ENCODE measurements at places on chromosomes 5 and 9.
A peak's percentile ranks its signal among the peaks of the same experiment; 100 is the strongest.

DNA sequence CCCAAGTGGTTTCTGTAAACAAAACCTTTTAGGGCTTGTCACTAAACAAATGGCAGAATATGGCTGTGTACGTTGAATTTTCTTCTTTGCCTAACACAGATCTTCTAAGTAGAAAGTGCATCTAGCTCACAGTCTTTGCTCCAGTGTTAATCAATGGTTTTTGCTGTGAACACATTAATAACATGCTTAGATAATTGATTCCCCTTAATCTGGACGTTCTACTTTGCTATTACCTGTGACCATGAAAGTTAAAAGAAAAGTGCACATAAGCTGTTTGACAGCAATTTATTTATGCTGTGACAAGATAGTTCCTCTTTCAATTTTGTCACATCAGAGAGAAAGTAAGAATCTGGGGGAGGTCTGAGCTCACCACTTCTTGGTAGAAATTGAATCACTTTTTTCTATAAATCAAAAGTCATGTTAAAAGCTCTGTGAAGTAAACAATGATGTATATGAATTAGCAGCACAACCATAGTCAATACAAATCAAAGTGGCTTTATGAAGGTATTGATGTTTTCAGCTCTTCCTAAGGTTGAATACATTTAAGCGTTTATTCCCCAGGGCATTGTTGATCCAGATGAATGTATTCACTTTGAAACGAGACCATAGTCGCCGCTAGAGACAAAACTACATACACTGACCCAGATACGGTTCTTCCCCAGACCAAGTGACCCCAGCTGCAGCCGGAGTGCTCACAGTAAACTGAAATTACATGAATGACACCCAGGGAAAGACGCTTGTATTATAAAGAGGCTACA lies 174.6 kb upstream of the ZNF608 start:
- no peak for DNase-seq

DNA sequence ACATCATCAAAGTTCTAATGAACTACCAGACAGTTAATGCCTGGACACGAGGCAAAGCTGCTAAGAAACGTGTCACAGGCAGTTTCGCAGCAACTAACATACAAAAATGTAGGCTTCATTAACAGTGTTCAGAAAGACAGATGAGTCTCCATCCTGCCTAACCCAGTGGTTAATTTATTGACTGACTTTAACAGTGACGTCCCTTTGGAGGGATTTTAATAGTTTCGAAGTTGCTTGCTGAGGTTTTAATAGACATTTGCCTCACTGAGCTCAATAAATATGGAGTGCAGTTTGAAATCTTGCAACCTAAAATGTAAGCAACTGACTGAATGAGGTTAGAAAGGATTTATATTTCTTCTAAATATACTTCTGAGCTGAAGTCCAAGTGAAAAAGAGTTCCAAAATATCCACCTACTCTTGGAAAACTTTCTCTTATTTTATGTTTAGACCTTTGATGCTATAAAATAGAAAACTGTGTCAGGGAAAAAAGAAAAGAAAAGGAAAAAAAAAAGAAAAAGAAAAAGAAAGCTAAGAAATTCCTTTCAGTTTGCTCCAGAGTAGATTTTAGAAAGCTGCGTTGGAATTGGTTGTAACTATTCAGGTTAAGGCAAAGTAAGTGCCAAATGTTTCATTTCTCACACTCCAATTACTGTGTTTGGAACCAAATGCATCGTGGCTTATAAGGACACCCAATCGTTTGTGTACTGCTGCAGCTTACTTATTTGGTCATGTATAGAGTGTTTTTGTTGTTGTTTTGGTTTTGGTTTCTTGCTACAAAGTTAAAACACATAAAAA lies 2016.6 kb downstream of the MAT2B start:
- no peak for DNase-seq

DNA sequence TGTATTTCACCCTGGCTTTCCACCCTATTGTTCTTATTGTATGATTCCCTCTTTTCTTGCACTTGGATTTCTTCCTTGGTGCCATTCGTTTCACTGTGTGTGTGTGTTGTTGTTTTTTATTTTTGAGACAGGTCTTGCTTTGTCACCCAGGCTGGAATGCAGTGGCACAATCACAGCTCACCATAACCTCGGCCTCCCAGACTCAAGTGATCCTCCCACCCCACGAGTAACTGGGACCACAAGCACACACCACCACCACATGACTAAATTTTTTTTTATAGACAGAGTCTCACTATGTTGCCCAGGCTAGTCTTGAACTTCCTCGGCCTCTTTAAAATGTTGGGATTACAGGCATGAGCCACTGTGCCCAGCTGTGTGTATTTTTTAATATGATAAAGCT lies 72.0 kb downstream of the MLLT3 start:
- DNase-seq: no peak

DNA sequence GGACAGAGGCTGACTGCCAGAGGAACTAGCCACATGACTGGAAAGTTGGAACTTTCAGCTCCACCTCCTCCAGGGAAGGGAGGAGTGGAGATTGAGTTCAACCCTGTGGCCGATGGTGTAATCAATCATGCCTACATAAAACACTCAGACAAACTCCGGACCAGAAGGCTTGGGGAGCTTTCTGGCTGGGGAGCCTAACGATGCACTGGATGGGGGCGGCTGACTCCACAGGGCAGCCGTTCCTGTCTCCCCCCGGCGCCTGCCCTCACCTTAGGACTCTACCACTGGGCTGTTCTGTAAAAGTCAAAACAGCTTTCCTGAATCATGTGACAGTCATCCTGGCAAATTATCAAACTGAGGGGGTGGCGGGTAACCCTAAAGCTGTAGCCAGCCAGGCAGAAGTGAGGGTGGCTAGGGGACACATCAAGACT lies 58.0 kb downstream of the GOLM1 start:
- DNase-seq: no peak

- no peak for DNase-seq
Observed at GRCh38 chr5:137431051-137431450, 68.1 kb downstream of the SPOCK1 start.

DNA sequence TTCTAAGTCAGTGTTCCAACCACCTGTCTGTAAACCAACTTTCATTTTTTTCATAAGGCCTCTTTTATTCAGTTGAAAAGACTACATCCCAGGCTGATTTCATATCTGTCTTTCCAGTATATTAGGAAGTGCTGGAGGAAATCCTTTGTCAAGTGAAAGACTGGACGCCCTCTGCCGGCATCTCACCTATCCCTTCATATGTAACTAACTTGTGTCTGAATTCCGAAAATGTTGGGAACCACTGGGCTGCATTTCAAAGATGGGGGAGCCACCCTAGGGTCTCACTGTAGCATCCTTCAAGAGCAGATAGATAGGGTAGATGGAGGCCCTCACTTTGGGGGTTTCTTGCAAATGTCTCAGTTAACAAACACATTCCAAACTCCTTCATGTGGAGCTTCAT lies 569.8 kb downstream of the CTNND2 start:
- DNase-seq: no peak

GRCh38 chr9:114172981-114173833 lies 17.9 kb downstream of the COL27A1 start:
- no peak for DNase-seq

DNA sequence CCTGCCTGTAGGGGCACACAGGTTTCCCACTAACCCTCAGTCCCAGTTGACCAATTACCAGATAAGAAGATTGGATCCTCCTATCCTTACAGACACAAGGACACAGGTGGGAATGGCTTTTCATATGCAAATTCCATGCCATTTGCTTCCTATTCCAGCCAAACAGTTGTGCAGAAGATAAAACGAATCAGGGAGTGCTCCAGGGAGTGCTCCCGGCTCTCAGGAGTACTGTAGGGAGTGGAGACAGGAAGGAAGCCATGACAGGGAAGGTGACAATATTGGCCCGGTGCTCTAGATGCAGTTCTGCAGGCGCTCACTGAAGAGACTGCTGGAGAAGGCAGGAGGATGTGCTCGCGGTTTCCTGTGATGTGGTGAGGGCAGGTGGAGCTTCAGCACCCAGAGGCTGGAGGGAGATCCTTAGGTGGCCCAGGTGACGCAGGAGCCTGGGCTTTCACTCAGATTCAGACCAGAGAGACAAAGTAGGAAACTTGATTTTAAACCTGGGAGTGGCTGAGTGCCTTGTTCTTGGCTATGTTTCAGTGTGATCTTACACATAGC lies 260.0 kb downstream of the AUH start:
- no peak for DNase-seq

- no peak for DNase-seq
Observed at GRCh38 chr5:84535281-84535680, 150.6 kb upstream of the EDIL3 start.

DNA sequence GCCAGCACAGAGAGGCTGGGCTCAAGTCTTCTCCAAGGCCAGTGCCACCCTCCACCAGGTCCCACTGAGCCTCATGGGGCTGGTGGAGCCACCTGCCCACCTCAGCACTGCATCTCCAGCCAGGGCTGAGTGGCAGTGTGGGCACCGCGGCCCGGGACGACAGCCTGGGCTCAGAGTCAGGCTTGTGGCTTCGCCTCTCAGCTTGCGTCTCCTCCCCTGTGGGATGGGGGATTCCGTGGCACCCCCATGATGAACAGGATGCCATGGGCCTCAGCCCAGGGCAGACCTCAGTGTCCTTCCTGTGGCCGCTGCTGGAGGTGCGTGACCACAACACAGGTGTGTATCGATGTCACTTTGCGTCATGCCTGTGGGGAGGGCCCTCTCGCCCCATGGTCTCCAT lies 136.4 kb upstream of the PPP1R26 start:
- no peak for DNase-seq

GRCh38 chr5:56270058-56270457 lies 36.9 kb upstream of the ANKRD55 start:
- DNase-seq: no peak

DNA sequence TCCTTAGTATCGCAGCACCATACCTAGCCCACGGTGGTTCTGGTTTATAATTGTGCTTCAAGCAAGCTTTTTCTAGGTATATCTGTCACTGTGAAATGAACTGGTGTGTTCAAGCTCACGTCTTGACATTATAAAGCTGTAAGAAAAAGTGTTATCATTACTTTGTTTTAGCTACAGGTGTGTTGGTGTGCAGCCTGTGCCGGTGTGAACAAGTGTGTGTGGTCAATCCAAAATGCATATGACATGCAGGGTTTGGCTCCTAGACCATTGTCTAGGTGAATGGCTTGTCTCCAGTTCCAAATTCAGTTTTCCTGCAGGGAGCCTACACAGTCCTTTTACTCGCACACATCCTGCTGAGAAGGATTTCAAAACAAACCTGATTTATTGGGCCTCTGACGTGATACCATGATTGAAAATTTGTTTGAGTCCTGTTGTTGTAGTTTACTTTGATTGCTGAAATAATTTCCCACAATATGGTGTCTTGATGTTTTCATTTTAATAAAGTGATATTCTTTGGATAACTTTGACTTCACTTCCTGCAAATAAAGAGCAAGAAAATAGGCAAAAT lies 3.7 kb downstream of the LSM11 start:
- no peak for DNase-seq

- no peak for DNase-seq
Observed at GRCh38 chr9:7119612-7120011, 361.8 kb downstream of the KDM4C start.

DNA sequence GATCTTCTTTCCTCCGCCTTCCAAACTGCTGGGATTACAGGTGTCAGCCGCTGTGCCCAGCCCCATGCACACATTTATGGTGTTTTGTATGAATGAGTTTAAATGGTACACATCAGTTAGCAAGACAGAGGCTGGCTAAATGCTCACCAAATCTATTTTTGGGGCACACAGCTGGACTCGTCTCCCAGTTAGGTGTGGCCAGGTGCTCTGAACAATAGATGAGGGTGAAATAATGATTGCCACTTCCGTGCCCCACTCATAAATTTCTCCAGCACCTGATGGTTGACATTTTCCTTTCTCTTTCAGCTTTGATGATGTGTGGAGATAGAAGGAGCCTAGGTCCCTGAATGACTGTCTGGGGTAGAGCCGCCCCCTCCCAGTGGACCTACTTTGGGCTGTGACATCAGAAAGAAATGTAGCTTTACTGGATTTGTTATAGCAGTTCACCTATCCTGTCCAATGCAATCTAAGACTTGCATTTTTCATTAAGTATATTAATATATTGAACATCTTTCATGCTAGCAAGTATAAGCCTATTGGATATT lies 8.6 kb upstream of the RAPGEF1 start:
- no peak for DNase-seq

- no peak for DNase-seq
Observed at GRCh38 chr5:14155075-14155474, 11.9 kb downstream of the TRIO start.

DNA sequence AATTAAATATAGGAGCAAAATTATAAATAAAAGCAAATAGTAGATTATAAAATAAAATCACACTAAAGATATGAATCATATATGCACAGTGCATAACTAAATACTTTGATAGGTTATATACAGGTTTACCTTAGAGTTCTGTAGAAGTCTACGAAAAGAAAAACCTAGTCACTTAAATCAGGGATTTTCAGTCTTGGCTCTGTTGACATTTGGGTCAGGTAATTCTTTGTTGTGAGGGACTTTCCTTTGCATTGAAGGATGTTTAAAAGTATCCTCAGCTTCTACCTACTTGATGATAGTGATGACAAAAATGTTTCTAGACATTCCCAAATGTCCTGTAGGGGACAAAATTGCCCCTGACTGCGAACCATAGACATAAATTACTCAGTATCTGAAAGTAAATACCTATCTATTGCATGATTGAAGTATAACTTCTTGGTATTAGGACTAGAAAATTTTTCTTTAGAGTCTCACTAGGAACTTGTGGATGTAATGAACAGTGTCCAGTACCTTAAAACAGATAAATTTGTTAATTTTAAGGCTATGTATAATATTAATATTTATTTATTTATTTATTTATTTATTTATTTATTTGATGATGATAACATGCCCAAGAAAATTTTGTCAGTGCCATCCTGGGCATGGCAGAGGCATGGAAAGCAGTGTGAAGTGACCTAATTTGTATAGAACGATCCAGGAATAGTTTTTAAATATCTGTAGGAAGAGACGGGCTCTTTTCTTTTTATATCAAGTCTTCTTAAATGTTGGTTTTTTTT lies 44.0 kb upstream of the LRRC70 start:
- no peak for DNase-seq

- no peak for DNase-seq
Observed at GRCh38 chr5:174056064-174056847, 10.8 kb downstream of the NSG2 start.

- no peak for DNase-seq
Observed at GRCh38 chr5:138128334-138128733, 10.9 kb downstream of the NME5 start.

- DNase-seq: peak; percentile 30
Observed at GRCh38 chr5:33612386-33612785, 171.6 kb downstream of the TARS1 start.

- DNase-seq: no peak
Observed at GRCh38 chr5:78360924-78361630, 660 bp downstream of the SCAMP1 start.

GRCh38 chr9:82513976-82514735 lies 525.6 kb downstream of the SPATA31D1 start:
- DNase-seq: no peak

DNA sequence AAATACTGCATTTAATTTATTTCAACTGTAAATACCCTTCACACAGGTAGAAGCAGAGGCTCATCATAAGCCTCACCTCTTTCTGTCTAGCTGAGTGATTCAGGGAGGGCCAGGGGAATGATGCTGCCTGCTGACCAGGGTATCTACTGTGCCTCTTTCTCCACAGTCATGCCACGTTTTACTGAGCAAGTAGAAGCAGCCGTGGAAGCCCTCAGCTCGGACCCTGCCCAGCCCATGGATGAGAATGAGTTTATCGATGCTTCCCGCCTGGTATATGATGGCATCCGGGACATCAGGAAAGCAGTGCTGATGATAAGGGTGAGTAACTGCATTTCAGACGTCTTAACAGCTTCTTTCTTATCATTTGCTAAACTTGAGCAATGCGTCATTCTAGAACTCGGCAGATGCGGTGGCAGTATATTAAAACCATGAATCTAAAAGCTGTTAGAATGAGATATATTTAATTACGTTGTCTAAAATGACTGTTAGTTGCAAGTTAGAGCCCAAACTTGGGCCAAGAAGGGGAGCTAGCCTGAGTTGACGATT lies 50.0 kb upstream of the LRRTM2 start:
- no peak for DNase-seq
